Tibial nerve (tissue), 4 donors: ENCODE measurements at places on chromosomes 1 and 21.
A peak's percentile ranks its signal among the peaks of the same experiment; 100 is the strongest.

GRCh38 chr1:22971611-22972405, 858 bp downstream of the LACTBL1 start:
- no peak for DNase-seq

GRCh38 chr1:100530880-100531487, 7.0 kb upstream of the GPR88 start:
- DNase-seq: peak; percentile 68

GRCh38 chr1:108478429-108479015, 28.4 kb downstream of the NBPF6 start:
- no peak for DNase-seq

GRCh38 chr1:226813671-226814591, 56.5 kb upstream of the PSEN2 start:
- no peak for DNase-seq

GRCh38 chr1:198809247-198809646, 170.4 kb downstream of the PTPRC start:
- DNase-seq: no peak

- DNase-seq: no peak
Measured at GRCh38 chr21:42468491-42469131, 27.4 kb downstream of the RSPH1 start.

DNA sequence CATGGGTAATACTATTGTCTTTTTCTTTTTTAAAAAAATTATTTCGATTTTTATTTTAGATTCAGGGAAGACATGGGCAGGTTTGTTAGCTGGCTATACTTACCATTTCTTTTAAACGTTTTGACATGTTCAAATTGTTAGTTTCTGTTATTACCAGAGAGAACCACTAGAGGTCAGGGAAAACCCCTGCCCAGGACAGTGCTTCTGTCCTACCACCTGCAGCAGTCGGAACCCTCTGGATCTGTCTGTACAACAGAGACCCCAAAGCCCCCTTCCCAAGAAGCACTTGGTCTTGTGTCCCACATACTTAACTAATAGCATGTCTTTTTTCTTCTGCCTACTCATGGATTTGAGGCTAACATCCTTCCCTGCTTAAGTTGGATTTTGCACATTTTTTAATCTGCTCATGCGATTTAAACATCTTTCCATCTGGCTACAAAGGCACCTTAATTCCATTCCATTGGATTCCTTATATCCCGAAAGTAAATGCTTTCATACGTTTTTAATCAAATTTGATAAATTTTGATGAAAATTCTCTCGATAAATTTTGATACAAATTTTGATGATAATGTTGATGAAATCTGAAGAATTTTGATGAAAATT, 10.0 kb upstream of the C1orf115 start:
- no peak for DNase-seq

- no peak for DNase-seq
Measured at GRCh38 chr1:189764391-189765320, 713.0 kb downstream of the BRINP3 start.

- DNase-seq: no peak
Measured at GRCh38 chr1:186002406-186002805, 268.2 kb downstream of the HMCN1 start.

- DNase-seq: no peak
Measured at GRCh38 chr1:90922202-90922601, 99.6 kb downstream of the ZNF644 start.
